ENCODE measurements at places on chromosomes 3 and 15.

DNA sequence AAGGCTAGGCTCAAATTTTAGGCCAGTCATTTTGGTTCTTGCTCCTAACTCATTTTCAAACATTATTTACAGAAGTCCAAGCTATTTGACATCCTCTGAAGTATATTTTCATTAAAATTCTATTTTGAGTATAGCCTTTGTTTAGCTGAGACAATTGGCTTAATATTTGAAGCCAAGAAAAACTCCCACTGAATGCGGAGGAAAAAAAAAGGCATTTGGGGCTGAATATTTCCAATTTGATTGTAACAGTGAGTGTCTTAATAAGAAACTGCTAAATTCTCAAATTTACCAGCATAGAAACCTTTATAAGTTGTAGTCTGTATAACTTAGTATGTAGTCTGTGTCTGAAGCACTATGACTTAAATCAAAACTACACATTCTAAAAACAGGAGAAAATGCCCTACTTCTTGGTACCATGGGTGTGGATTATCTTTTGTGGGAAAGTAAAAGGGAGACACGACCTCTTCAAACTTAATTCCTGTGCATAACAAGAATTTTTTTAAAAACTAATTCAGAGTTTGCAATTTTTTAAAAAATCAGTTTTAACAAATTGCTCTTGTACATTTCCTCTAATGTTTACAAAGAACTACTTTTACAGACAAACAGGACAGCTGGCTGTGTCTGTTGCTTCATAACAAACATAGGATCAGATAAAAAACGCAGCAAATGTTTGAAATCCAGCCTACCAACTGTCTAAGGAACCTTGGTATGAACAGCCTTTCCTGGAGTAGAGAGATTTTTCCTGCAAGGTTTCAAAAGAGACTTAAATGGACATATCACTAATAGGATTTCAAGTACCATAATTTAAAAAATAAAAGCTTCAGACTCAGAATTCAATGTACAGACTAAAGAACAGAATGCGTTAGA is 52.7 kb upstream of the LMOD3 start:
- DNase-seq = no peak

DNA sequence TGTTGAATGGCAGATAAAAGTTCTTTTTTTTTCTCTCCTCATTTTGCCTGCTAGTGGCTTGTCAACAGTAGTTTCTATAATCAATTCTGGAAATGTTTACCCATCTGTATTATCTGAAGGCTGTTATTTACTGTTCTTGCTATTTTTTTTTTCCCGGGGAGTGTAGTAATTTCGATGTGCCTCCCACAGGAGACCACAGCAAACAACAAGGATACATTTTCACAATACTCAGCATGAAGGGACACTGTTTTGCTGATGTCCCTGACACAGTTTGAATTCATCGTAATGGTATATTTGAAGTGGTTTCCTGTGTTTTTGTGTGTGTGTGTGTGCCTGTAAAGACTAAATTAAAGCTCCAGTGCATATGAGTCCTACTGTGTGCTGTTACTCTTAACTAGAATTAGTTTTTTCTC is 92.1 kb upstream of the ICE2 start:
- DNase-seq = no peak

DNA sequence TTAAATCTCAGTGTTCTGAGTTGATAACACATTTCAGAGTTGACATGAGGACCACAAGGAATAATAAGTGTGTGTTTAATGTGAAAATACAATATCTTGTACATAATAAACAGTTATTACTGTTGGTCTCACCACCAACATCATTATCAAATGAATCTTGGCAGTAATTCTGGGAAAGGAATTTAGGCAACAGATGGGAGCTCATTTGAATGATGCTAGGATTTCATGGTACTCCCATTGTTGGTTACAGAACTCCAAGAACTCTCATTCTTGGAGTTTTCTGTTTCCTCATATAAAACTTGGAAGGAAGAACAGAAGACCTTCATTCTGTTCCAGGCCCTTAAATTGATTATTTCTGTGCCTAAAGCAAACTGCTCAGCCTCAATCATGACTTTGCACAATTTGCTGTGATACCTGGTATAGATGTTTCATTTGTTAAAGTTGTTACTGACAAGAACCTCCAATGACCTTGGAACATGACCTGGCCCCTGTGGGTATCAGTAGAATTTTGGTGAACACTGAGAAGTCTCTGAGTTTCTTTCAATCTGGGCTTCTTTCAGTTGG is 385.8 kb downstream of the LPP start:
- DNase-seq = no peak

- DNase-seq = no peak
Observed at GRCh38 chr3:5974630-5975322, 787.3 kb downstream of the EDEM1 start.

GRCh38 chr3:193673845-193674244 is 80.8 kb downstream of the OPA1 start:
- no peak for DNase-seq

- peak; percentile 10 for DNase-seq
Observed at GRCh38 chr3:27721717-27722564, at the start of gene EOMES. Gene EOMES (minus strand): TSS chr3:27722323. CDS start chr3:27722294, 29 bp downstream.

GRCh38 chr3:126567696-126568438 is 9.1 kb upstream of the C3orf22 start:
- no peak for DNase-seq

GRCh38 chr15:73884159-73884558 is 10.8 kb downstream of the TBC1D21 start:
- DNase-seq = no peak

- no peak for DNase-seq
Observed at GRCh38 chr3:98573181-98573728, 20.2 kb downstream of the CPOX start.

DNA sequence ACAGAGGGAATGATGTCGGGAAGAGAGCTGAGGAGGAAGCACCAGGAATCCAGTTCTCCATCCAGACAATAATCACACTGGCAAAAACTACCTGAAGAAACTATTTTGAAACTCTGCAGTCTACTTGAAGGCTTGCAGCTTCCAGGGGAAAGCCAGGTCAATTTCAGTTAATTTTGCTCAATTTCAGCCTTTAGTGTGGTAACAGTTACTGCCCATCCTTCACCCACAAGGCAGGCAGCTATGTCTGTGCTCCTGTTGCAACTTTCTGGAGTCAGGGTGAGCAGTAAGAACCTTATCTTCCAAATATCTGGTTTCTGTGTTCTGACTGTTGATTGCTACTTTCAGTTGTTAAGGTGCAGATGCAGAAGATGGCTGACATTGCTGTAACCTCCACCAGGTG is 221.7 kb downstream of the ADAMTS17 start:
- no peak for DNase-seq

DNA sequence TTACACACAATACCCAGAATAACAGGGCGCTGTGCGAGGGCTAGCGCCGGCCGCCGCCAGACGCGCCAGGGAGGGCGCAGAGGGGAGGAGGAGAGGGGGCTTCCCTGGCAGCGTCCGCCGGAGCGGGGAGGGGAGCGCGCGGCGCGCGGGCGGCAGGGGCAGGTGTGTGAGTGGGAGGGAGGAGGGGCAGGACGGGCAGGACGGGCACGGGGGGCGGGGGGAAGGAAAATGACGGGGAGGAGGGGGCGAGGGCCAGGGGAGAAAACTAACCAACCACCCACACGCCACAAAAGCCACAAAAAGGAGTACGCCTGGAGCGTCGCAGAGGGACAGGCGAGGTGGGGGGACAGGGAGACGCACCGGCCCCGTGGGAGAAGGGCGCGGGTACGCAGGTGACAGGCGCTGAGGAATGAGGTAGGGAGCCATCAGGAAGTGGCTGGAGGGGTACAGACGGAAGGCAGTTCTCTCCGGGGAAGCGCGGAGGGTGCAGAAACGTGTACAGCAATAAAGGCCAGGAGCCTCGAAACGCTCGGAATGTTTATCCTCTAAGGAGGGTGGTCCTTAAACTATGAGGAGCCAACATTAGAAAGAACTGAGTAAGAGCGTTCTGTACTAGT is 610 bp upstream of the SATB1 start:
- DNase-seq = no peak

DNA sequence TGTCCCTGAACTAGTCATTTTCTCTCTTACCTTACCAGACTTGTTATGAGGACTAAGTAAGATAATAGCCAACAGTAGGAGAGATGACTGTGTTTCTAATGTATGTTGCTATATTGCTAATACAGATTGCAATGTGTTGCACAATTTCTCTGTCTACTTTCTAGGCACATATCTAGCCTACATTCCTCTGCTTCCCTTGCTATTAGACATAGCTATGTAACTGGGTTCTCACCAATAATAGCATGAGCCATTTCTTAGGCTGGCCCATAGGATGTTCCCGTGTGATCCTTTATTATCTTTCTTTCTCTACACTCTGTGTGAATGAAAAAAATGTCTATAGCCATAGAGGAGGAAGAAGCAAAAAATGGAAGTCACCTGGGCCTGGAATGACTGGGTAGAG is 6.8 kb upstream of the LRRN1 start:
- DNase-seq = no peak

GRCh38 chr15:41285285-41285684 is 47.1 kb downstream of the OIP5 start:
- DNase-seq = no peak

DNA sequence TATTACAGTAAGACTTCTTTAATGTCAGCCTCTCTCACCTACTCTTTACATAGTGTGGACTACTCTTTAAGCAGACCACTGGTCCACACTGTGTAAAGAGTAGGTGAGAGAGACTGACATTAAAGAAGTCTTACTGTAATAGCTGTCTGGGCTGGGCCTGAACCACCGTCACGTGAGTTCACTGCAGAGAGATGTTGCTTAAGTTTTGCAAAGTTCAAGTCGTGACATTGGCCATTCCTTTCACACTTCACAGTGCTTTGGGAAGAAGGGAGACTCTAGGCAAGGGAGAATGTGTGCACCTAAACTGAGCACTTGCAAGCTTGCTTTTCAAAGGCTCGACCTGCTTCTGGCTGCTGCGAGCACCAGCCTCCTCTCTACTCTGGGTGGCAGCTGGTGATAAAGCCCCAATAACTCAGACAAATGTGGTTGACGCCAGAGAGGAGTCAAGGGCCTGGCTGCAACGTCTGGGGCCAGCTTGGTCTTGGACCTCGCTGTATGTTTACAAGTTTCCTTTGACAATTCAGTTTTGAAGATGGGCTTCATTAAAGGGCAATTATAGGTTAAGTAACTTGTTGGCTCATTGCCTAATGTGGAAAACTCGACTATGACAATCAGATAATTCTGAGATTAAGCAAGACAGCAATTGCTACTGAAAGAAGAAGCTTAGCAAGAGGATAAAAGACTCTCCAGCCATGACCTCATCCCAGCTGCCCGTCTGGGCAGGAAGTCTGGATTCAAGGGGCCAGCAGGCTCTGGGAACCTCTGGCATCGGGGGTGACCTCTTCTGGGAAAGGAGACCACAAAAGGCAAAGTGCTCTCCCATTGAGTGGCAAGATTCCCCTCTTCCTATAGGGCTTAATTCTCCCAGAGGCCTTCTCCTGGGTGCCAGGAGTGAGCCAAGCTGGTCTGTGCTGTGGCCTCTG is 242.1 kb upstream of the TLE3 start:
- no peak for DNase-seq

GRCh38 chr3:41198526-41198925 is 779 bp upstream of the CTNNB1 start:
- DNase-seq = no peak

DNA sequence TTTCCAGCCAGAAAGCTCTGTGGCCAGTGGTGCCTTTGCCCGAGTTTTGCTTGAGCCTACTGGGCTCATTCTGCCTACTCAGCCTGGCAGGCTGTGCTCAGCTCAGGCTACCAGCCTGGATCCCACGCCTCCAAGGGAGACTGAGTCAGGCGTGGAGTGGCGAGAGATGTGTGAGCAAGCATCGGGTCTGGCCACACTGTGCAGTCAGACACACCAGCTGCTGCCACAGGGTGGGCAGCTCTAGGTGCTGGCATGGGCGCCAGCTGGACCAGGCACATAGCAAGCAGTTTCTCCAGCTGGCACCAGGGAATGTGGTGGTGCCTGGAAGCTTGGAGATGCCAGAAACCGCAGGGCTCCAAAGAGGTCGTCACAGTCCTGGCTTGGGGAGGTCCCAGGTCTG is 498.5 kb upstream of the CNTN4 start:
- no peak for DNase-seq

DNA sequence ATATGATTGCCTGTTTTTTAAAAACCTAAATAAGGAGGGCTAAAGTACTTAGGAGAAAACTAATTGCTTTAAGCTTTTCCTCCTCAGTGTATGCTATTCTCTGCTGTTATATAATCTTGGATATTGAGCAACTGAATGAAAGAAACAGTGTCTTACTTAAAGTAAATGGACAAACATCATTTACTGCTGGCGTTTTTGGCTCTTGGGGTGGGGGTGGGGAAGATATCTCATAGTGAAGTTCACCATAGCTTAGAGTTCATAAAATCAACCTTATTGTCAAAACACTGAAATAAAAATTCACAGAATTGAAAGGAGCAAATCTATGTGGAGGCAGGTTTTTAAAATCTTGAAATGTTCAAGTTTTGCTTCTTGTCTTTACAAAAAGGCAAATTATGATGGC is 256.4 kb upstream of the SOX2 start:
- DNase-seq = no peak

GRCh38 chr3:196694202-196694638 is 17.8 kb downstream of the CEP19 start:
- DNase-seq = no peak

- no peak for DNase-seq
Observed at GRCh38 chr3:114176487-114176886, 2.4 kb downstream of the DRD3 start.

DNA sequence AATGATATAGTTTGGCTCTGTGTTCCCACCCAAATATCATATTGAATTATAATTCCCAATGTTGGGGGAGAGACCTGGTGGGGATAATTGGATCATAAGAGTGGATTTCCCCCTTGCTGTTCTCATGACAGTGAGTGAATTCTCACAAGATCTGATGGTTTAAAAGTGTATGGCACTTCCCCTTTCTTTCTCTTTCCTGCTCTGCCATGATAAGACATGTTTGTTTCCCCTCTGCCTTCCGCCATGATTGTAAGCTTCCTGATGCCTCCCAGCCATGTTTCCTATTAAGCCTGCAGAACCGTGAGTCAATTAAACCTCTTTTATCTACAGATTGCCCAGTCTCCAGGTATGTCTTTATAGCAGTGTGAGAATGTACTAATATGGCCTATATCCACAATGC is 126.7 kb upstream of the GMNC start:
- DNase-seq = no peak

GRCh38 chr3:76403556-76403955 is 618.2 kb upstream of the ZNF717 start:
- DNase-seq = no peak

- no peak for DNase-seq
Observed at GRCh38 chr3:50172626-50173220, 17.6 kb downstream of the SEMA3F start.

DNA sequence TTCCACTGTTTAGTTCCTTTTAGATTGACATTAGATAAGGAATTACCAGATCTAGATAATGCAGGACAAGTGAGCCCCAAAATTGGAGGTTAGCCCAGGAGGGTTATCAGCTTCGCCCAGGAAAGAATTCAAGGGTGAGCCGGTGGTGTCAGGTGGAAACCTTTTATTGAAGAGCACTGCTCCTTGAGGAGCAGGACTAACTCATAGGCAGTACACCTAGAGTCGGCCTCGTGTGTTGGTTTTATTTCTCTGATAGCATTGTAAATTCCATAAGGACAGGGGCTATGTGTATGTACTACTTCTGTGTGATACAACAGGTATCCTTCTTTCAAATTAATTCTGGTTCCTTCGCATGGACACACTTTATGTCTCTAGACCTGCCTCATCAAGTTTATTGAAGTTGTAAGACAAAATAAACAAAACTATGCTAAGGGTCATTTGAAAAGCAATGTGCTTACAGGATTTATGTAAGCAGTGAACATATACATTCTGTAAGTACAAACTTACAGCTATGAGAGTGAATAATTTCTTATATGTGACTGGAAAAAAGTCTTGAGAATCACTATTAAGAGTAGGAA is 57.2 kb downstream of the SNX4 start:
- DNase-seq = no peak

GRCh38 chr3:188489639-188490405 is 335.9 kb downstream of the LPP start:
- no peak for DNase-seq

Data from SIG-M5 (cell line).